NCI-H187 (cell line): ENCODE measurements at places on chromosomes 3 and 15.

DNA sequence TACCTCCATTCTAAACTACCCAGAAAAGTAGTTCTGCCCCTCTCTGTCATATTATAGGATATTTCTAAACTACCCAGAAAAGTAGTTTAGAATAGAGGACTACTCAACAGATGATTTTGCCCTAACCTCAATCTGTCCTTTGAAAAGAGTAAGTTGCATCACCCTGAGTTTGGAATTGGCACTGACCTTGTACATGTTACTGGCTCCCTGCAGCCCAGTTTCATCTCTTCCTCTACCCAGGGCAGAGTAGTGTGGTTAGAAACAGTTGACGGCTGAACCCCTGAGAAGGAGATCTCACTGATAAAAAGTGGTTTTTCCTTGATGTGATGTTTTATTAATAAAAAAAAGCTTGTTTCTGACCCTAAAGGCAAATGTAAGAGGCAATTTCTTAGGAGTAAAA is 340.5 kb upstream of the NECTIN3 start:
- no peak for DNase-seq

GRCh38 chr3:83131236-83131635 is 1369.8 kb upstream of the GBE1 start:
- DNase-seq = no peak

DNA sequence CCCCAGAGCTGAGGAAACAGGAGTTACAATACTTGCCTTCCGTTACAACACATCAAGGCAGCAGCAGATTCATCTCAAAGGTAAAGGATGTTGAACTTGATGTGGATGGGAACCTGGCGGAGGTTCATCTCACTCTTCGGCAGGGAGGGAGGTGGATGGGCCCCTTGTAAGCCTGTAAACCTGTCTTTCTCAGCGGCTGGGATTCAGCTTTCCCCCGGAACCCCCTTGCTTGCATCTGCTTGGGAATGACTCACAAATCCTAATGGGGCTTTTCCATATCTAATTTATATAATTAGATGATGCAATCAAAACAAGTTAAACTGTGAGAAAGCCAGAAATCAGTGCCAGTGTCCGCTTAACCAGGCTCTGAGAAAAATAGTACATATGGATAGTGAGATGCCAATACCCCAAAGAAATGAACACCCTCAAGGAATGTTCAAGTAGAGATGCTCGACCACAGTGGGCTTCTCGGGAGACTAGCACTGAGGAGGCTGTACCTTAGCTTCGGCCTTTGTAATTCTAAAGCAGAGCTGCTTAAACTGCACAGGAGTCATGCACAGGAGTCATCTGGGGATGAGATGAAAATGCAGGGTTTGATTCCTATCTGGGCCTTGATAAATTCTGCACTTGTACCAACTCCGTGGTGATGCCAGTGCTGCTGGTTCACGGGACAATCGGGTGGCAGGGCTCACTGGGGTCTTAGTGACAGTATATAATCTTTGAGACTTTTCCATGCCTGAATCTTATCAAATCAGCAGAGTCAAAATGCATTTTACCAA is 2.2 kb upstream of the FAM240A start:
- no peak for DNase-seq

GRCh38 chr15:60087561-60087960 is 83.5 kb downstream of the FOXB1 start:
- no peak for DNase-seq

DNA sequence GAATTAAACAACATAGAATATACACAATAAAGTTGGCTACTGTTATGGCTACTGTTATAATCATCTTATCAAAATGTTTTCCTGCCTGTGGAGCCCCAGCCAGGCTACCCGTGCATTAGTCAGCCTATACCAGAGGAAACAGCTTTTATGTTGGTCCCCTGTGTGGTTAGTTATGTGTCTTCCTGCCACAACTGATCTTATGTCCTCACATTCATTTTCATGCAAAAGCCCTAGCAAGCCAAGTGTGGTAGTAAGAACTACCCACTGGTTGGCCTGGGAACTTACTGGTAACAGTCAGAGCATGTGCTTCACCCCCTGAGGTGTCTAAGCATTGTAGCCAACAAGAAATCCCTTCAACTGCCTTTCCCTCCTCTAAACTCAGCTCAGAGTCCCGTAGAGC is 21.8 kb downstream of the MGLL start:
- DNase-seq = no peak

- no peak for DNase-seq
Observed at GRCh38 chr3:55813268-55814097, 326.4 kb upstream of the WNT5A start.

DNA sequence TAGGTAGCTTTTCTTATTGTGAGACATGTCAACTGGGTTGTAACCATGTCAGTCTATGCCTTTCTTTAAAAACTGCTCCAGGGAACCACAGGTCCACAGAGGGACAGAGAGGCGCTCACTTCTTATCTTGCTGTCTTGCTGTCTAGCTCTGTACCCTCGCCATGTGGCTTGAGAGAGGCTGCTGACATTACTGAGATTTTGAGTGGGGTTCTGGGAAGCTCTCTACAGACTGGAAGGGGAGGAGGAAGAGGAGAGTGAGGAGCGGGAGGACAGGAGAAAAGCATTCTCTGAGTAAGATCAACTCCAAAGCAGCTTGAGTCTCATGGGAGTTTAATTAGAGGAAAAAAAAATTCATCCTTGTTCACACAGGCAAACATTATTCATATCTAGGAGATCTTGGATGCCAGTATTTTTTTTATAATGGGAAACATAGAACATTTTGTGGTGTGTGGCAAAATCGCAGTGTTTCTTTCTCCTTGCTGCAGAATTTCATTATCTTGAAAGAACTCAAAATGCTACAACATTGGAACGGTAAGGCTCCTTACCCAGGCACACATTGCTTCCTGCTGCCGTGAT is 1037.0 kb upstream of the NR2F2 start:
- no peak for DNase-seq

DNA sequence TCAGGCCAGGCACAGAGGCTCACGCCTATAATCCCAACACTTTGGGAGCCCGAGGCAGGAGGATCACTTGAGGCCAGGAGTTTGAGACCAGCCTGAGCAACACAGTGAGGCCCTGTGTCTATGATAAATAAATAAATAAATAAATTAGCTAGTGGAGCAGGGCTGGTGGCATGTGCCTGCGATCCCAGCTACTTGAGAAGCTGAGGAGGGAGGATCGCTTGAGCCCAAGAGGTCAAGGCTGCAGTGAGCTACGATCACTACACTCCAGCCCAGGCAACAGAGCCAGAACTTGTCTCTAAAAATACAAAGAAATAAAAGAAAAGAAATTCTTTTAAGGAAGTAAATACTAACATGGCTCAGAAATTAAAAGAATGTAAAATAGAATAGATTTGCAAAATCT is 91.8 kb downstream of the LIPC start:
- no peak for DNase-seq

DNA sequence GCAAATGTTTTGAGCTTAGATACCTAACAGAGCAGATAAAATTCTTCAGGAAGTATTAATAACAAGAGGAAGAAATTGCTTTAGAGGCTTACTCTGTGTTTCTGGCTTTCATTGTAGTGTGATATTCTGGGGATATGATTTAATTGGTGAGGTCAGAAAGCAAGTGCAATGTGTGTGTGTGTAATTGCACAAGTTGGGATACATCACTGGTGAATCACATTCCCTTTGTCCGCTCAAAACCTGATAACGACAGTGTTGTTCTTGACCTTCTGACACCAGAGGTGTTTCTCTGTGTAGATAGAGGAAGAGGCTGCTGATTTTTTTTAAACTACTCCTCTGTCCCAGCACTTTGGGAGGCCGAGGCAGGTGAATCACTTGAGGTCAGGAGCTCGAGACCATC is 161.1 kb downstream of the CACNA2D3 start:
- no peak for DNase-seq

DNA sequence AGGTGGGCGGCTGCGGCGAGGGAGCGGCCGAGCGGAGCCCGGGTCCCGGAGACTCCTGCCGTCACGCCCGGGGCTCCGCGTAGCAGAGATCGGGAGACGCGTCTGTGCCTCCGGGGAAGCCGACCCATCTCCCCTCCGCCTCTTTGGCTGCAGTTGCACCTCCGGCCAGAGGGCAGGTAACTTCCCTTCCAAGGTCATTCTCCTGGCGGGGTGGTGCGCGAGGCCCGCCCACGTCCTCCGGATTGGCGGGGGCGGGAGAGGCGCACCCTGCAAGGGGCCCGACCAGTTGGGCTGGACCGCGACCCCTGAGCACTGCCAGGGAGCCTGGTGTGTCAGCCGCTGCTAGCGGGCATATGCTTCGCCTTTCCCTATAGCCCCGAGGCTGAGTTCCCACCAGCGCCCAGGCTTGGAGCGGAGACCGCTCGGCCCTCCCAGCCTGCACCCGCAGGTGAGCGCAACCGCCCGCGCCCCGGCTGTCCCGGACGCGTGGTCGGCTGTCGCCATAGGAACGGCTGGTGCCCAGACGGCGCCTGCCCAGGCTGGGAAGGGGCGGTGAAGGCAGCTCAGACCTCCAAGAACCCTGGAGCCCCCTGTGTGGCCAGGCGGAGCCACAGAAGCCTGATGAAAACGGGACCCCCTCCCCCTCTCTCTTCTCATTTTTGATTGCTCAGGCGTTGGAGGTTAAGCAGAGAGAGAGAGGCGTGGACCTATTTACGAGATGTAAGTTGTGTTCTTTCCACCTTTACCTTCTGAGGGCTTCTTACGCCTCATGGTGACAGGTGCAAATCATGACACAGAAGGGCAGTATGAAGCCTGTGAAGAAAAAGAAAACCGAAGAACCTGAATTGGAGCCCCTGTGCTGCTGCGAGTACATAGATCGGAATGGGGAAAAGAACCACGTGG is 453 bp downstream of the ZDHHC23 start:
- DNase-seq = no peak

GRCh38 chr3:99772171-99772570 is 45.5 kb upstream of the CMSS1 start:
- DNase-seq = no peak

- DNase-seq = no peak
Observed at GRCh38 chr15:45628136-45628535, 6.7 kb upstream of the SQOR start.

DNA sequence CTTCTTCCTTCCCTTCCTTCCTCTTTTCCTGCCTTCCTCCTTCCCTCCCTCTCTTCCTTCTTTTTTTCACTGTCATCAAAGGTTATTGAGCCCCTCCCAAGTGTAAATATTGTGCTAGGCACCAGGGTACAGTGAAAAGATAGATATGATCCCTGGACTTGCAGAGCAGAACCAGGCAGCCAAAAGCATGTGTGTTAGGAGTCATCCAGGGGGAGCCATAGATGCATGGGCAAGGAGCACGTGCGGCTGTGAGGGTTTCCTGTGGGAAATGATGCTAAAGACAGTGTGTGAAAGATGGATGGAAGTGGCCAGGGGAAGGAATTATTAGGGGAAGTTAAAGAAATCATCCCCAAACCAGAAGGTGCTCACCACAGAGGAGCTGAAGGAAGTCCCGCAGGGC is 65.2 kb downstream of the NR2F2 start:
- DNase-seq = no peak

DNA sequence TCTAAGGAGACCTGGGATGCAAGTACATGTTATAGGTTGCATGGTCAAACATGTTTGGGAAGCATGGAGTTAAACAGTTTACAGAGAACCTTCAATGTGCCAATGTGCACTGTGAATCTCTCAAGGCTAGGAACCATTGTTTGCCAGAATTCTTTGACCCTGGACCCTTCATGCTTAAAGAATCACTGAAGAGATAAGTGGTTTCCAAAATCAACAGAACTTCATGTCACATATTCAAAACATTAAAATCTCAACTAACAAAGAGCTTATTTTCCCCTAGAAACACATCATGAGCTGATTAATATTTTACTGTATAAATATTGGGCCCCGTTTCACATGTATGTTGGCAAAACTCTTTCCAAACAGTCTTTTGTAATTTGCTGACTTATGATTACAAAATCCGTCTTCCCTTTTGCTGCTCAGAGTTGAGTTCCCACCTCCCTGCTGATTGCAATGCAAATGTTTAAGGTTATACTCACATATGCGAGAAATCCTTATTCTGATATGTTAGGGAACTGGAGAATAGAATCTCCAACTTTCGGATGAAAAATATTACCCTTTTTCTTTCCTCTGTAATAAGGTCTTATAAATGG is 380.2 kb downstream of the DIPK2A start:
- DNase-seq = no peak

GRCh38 chr15:89142423-89142822 is 54.2 kb downstream of the ABHD2 start:
- DNase-seq = no peak

DNA sequence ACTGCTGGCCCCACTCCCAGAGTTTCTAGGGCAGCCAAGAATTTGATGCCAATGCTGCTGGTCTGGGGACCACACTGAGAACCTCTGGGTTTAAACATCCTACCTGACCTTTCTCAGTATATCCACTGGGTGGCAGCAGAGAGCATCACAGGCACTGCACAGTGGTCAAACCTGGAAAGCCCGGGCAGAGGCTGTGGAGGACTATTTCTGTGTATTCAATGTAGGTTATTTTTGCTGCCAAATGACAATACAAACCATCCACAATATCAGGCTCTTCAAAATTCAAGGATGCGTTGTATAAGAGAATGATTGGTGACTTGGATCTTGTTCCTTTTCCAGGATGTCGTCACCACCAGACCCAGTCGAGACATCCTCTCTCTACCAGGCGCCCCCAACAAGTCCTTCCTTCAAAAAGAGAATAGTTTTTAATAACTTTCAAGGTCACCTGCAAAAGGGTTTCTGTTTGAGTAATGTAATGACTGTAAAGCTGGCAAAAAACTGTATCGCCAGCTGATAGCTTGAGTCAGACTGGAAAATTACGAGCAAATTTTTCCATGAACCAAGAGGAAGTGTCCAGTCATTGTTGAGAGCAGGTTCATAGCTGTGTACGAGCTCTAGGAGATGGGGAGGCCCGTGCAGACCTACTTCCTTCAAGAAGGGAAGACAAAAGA is 30.5 kb upstream of the MYZAP start:
- peak; percentile 20 for DNase-seq

- no peak for DNase-seq
Observed at GRCh38 chr3:187447737-187448136, 79.6 kb downstream of the RTP4 start.

- no peak for DNase-seq
Observed at GRCh38 chr3:57093489-57093888, 33.0 kb downstream of the SPATA12 start.

DNA sequence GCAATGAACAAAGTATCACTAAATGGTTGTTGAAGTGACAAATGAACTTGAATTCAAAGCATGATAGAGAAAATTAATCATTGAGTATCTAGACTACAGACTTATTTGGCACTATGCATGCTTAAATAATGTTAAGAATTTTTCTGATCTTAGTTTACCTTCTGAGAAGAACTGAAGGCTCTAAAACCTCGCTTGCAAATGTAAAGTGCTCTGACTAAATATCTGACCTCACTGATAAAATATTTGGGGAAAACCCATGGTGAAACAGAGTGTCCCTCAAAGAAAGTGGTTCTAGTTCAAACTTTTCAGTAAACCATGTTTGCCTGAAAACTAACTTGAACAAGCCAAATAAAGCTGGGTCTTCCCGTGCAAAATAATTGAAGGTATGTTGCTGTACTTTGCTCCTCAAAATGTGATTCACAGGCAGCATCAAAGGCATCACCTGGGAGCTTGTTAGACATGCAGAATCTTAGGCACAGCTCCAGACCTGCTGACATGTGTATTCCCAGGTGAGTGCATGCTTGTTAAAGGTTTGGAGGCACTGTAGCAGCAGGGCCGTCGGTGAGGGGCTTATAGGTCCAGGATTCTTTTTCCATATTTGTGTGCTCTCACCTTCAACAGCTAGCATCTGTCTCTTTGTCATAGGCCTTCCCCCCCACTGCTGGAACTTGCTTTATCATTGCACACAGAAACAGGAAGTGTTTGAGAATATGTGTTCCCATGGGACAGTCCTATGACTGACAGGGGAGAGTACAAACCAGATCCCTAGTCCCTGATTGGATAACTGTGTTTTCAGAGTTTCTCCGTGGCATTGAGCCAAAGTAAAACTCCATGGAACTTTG is 524.2 kb upstream of the LMCD1 start:
- DNase-seq = no peak
